Stimulated activated CD4-positive, alpha-beta T cell treated with anti-CD3 and anti-CD28 coated beads, Interleukin-12 subunit alpha, Interleukin-12 subunit beta, amount 100 ng/mL, for 24 hours (primary cell): ENCODE measurements at places on chromosomes 4 and X.

GRCh38 chr4:187603093-187604025 is 392.2 kb upstream of the ZFP42 start:
- no peak for DNase-seq

DNA sequence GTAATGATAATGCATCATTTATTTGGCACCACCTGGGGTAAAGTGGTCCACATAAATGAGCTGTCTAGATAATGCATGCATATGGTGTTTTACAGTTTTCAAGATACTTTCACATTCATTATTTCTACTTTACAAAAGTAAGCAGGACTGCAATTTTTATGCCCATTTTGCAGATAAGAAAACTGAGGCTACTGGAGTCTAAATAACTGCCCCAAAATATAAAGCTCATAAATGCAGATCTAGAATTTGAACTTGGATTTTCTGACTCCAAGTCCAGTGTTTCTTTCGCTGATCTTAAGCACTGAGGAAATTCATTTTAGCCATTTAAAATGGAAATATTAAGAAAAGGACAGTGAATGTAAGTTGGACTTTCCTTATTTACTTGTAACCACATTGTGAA is 36.5 kb downstream of the GPC3 start:
- DNase-seq = no peak

GRCh38 chrX:86014421-86014820 is 32.9 kb downstream of the CHM start:
- no peak for DNase-seq

DNA sequence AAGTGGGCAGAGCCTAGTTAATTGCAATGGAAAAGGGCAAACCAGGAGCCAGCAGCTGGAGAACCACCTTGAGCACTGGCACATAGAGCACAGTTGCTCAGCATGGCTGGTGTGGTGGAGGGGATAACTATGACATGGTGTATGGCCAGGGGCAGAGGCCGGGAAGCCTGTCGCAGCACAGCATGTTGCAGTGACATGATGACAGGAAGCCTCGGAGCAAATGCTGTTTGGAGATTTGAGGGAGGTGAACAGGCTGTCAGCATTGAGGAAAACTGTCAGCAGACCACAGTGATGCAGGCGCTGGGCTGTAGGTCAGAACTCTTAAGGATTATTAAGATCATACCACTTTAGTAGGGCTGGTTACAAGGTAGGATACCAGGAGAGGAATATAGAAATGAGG is 228.7 kb downstream of the CBR4 start:
- DNase-seq = no peak

- no peak for DNase-seq
These were observed 220.1 kb downstream of the PDGFC start for GRCh38 chr4:156751486-156751885.

- no peak for DNase-seq
These were observed 1.8 kb downstream of the FLNA start for GRCh38 chrX:154372612-154373022.

DNA sequence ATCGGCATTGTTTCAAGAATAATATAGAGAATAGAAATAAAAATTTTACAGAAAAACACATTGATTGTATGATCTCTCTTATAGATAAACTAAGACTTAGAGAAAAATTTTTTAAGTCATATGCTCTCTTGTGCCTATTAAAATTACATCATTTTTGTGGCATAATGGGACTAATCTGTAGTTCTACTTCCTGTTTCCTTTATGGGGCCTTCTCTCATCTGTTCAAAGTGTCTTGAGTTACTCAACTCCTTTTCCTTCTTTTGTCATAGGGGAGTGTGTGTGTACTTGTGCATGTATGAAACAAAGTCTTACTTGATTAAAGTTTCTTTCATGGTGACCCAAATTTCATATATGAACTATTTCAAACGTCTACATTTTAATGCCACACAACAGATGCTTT is 1448.9 kb upstream of the TENM3 start:
- DNase-seq = no peak

DNA sequence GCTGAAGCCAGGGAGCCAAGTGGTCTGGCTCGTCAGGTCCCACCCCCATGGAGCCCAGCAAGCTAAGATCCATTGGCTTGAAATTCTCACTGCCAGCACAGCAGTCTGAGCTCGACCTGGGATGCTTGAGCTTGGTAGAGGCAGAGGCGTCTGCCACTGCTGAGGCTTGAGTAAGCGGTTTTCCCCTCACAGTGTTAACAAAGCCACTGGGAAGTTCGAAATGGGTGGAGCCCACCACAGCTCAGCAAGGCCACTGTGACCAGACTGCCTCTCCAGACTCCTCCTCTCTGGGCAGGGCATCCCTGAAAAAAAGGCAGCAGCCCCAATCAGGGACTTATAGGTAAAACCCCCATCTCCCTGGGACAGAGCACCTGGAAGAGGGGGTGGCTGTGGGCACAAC is 353.8 kb downstream of the NAP1L3 start:
- no peak for DNase-seq
